ENCODE measurements at places on chromosomes 6 and 20.

DNA sequence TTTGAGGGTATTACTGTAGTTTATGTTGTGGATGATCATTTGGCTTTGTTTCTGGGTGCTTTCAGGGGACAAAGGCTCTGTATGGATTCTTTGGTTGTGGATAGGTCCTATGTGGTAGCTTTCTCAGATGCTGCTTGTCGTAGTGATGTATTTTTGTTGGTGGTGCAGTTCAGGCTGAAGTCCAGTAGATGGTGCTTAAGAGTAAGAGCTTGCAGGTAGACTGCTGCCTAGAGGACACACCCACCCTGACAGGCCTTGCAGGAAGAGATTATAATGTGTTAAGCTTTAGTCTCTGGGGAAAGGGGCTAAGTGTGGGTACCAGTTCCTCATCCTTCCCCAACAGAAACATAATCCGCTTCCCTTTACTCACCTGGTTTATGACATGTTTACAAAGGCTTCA is 62.6 kb upstream of the ADGRB3 start:
- no peak for DNase-seq

- no peak for DNase-seq
Measured at GRCh38 chr6:161064915-161065314, 73.3 kb downstream of the MAP3K4 start.

GRCh38 chr20:63950701-63951397 is 5.4 kb downstream of the UCKL1 start:
- no peak for DNase-seq

DNA sequence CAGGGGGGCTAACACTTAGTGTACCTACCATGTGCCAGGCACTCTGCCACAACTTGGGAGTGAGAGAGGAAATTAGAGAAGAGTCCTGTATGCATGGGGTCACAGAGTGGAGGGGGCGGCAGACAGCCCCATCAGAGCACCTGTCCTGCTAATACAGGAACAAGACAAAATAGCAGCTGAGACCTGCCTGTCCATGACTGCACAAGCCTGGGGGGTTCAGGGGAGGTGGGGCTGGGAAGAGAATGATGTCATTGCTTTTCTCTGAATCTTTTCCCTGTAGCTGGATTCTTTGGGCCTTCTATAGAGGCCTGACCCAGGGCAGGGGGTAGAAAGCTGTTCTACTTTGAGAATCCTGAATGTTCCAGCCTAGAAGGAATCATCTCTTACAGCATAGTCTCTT is 37.4 kb downstream of the FOXP4 start:
- DNase-seq = no peak

GRCh38 chr6:43428874-43429273 is 1.5 kb downstream of the ABCC10 start:
- DNase-seq = no peak

GRCh38 chr20:843912-844311 is 10.4 kb downstream of the FAM110A start:
- no peak for DNase-seq

DNA sequence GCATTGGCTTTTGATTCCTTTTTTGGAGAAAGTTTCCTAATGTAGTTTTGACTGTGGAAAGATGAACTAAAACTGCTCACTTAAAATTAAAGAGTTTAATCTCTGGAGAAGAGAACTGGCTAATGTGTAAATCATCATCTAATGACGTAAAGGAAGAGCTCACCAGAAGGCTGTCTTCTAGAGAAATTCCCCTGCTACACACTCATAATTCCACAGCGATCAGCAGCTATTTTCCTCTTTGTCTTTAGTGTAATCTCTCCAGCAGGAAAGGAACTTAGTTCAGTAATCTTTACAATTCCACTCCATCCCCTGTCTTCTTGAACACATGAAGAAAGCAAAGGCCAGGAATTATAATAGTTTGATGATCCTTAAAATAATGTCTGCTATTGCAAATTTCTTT is 15.8 kb downstream of the SPTLC3 start:
- DNase-seq = no peak

GRCh38 chr20:20466341-20466879 is 98.5 kb downstream of the INSM1 start:
- DNase-seq = no peak

DNA sequence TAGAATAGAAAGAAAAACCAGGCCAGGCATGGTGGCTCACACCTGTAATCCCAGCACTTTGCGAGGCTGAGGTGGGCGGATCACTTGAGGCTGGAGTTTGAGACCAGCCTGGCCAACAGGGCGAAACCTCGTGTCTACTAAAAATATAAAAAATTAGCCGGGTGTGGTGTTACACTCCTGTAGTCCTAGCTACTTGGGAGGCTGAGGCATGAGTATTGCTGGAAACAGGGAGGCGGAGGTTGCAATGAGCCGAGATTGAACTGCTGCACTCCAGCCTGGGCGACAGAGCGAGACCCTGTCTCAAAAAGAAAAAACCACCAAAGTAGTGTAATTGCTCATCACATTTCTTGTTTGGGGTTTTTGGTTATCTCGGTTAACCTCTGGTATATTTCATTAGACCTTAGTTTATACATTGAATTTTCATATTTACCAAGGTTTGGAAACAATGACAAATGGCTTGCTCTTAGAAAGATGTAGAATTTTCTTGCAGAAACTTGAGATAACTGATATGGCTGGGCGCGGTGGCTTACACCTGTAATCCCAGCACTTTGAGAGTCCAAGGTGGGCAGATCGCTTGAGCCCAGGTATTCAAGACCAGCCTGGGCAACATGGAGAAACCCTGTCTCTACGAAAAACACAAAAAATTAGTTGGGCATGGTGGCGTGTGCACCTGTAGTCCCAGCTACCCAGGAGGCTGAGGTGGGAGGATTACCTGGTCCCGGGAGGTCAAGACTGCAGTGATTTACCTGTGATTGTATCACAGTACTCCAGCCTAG is 14.2 kb downstream of the ITCH start:
- no peak for DNase-seq

DNA sequence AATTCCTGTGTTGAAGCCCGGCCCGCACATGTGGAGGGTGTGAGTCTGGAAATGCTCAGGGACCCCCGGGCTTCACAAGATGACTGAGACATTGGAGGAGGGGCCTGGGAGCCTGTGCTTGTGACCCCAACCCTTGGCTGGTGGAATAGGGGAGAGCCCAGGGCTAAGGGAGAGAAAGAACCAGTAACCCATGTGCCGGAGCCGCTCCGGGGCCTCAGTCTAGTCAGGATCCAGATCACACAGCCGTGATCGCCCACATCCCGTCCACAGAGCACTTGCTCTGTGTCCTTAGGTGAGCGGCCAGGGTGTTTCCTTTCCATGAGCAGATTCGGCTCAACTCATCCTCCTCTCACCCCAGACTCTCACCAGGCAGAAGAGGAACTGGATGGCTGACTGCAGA is 152.3 kb upstream of the RPS6KA2 start:
- DNase-seq = no peak

- no peak for DNase-seq
Measured at GRCh38 chr6:31586599-31587281, 663 bp downstream of the LST1 start.

DNA sequence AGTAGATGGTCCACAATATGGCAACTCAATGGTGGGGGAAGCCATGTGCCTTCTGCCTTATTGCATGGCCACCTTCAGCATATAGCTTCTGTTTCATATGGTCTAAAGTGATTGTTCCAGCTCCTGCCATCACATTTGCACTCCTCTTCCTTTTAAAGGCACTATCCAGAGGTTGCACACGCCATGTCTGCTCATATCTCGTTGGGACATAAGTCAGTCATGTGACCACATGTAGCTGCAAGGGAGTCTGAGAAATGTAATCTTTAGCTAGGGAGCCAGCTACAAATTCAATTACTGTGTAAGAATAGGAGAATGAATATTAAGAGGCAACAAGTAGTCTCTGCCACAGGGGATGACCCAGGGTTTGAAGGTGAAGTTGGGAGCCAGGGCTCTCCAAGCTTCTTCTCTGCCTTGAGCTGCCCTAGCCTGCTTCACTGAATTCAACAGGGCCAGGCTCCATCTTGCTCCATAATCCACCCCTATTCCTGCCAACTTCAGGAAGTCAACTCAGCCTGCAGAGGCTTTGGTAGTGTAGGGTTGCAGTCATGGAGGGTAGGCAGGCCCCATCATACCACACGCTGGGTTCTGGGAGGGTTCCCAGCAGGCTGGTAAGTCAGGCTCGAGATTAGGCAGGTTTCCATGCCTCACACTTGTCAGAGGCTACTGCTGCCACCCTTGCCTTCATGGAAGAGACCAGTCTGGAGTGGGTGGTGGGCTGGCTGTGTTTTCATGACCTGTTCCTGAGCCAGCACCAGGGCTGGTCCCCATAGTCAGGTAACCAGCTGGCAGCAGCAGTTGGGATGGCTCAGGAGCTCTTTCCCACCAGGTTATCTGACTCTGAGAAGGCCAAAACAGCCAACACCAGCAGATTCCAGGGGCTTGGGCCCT is 56.7 kb upstream of the SAYSD1 start:
- no peak for DNase-seq

DNA sequence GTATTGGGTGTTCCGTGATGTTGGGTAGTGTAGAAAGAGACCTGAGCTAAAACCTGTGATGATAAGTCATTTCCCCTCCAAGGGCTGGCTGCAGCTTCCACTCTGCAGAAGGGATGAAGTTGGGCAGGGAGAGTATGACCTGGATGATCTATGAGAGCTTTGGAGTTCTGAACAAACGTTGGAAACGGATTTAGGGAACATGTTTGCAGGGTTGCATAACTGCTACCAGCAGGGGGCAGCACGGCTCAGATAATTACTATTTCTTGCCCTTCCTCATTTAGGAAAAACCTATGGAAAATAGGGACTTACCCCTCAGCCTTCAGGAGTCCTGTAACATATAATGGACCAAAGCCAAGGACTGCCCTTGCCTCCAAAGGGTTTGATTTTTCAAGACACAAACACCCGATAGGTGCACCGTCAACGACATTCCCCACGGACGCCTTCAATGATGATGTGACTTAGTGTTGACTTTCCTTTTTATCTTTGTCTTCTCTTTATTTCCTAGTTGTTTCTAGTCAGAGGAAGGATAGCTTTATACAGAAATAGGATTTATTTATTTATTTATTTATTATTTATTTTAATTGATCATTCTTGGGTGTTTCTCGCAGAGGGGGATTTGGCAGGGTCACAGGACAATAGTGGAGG is 164.9 kb upstream of the SASH1 start:
- no peak for DNase-seq

GRCh38 chr20:48826883-48827771 is 672 bp downstream of the PREX1 start:
- DNase-seq = no peak

DNA sequence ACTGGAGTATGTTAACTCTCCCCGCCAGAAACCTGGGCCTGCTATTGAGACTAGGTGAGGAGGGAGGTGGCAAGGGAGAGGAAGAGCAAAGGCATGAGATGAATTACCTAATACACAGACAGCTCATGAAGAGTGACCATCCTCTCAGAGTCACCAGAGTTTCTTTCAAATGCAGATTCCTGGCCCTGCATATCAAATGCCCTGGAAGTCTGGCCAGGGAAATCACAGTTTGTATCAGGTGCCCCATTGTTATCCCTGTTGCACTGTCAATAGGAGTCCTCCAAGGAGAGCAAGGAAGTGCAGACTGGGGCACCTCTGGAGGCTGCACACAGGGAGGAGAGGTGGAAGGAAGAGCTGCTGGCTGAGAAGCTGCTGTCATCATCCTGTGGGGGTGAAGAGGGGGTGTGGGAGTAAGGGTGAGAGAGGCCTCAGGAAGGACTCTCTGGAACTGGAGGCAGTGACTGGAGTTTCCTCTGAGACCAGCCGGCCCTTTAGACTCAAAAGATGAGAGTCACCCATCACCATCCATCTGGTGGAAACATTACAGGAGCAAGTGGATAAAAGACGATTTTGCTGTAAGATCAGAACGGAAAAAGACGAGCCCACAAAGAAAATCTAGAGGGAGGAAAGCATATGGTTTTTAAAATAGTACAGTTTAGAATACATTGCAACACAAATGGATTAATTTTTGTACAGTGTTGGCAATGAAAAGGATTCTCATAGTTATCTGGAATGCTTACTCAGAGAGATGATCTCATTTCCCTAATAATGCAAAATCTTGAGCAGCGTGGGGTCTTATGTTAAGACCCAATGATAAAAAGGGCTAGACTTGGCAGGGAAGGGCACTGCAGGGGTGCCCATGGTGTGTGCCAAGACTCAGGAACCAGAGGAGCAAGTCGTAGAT is 268.1 kb downstream of the UST start:
- DNase-seq = no peak

GRCh38 chr6:130933712-130934200 is 106.5 kb downstream of the SMLR1 start:
- no peak for DNase-seq

GRCh38 chr20:46009816-46010215 is 1.1 kb downstream of the MMP9 start:
- DNase-seq = no peak

- DNase-seq = no peak
Measured at GRCh38 chr20:61957961-61958715, 107.5 kb downstream of the TAF4 start.

GRCh38 chr20:10022625-10023024 is 12.2 kb upstream of the ANKEF1 start:
- DNase-seq = no peak

GRCh38 chr6:41878961-41879405 is 16.2 kb downstream of the USP49 start:
- no peak for DNase-seq

DNA sequence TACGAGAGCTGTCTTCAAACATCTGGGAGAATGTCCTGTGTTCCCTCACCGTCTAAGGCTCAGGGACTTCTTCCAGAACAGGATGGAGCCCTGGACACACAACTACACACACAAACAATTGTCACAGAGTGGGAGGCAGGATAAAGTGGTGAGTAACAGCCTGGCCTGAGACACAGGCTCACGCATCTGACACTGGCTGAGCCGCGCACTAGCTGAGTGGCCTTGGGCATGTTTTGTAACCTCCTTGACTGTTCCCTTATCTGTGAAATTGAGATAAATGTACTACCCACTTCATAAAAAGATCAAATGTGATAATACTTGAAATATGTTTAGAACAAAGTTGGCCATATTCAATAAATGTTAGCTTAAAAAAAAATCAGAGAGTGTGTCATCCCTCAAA is 132.4 kb upstream of the ARMC2 start:
- DNase-seq = no peak

- no peak for DNase-seq
Measured at GRCh38 chr6:53834132-53834531, 39.3 kb downstream of the LRRC1 start.

DNA sequence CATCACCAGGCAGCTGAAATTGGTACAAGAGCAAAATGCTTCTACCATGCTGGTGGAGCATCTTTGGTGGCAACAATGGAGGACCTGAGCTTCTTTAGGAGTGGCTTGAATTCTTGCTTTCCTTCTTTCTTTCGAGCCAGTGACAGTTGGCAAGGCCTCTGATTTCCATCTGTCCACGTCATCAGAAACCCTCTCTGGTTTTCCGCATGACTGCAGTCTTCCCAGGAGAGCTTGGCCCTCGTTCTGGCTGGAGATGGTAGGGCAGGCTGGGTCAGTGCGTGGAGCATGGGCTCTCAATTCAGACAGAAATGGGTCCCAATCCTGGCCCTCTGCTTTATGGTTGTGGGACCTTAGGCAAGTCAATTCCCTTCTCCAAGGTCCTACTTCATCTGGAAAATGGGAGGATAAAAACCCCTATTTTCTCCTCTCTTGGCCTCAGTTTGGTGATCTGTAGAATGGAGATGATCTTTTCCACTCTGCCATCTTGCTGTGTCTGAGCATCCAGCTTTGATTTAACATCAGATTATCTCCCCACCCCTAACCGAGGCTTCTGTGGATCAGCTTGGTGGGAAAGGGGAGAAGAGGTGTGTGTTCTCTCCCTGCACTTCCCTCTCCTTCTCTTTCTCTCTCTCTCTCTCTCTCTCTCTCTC is 3.6 kb upstream of the BPIFB1 start:
- no peak for DNase-seq
